ENCODE measurements at places on chromosomes 6 and 20.

DNA sequence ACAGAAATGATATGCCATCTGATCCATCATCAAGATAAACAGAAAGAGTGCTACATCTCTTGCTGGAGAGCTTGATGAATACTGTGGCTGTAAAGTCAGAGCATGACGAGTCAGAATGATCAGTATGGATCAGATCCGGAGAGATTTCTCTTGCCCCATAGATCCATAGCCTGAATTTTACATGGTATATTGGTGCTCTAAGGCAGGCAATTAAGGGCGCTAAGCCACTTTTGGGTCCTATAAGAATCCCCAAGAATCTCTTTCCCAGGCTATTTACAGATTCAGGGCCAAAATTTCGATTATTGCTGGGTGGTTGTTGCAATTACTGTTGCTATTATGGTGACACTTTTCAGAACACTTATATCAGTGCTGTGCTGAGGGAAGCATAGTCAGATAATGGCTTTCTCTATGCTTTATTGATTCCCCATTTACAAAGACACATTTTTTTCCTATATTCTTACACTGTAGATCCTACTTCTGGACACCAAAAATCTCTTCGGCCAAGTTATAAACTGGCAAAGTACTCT is 94.4 kb downstream of the ADGRB3 start:
- no peak for DNase-seq

DNA sequence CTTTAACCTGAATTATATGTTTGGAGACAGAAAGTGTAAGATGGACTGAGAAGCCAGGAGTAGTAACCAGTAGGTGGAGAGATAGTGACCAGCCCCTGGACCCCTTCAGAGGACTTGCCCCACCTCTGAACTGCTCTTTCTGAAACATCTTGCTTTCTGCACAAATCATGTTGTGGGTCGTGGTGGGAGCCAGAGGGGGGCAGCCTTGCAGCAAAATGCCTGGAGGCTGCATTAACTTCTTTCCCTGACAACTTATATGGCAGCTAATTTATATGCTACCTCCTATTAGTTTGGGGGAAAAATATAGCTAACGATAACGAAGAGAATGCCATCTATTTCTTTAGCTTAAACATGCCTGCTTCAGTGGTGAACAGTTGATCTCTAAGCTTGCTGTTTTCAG is 859.8 kb downstream of the MAFB start:
- DNase-seq: no peak

- DNase-seq: no peak
Measured at GRCh38 chr6:1821513-1822183, 211.9 kb downstream of the FOXC1 start.

GRCh38 chr20:62505337-62506045 is 29.7 kb upstream of the GATA5 start:
- no peak for DNase-seq

GRCh38 chr6:118589186-118589585 is 41.1 kb downstream of the PLN start:
- DNase-seq: no peak

DNA sequence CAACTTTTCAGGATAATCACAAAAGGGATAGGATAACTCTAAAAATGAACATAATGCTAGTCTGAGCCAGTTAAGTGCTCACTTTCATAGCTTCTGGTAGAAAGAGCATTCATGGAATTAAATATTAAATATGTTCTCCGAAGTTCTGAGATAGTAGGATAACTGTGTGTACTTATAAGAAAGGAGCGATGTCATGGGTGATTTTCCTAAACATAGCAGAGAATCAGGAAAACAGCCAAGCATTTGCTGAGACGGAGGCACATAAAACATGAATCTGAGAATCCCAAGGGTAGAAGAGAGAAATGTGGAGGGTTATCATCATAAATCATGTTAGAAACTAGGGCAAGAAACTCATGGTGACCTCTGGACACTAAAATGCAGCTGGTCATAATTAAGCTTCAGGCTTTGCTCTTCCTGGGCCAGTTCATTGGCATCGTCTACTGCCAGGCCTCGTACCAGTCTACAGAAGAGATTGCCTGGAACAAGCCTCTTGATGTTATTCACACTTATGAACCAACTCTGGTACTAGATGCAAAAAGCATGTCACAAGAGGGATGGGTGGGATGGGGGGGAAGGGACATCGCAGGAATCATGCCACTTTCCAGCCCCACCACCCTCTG is 436.6 kb downstream of the PRKN start:
- no peak for DNase-seq

DNA sequence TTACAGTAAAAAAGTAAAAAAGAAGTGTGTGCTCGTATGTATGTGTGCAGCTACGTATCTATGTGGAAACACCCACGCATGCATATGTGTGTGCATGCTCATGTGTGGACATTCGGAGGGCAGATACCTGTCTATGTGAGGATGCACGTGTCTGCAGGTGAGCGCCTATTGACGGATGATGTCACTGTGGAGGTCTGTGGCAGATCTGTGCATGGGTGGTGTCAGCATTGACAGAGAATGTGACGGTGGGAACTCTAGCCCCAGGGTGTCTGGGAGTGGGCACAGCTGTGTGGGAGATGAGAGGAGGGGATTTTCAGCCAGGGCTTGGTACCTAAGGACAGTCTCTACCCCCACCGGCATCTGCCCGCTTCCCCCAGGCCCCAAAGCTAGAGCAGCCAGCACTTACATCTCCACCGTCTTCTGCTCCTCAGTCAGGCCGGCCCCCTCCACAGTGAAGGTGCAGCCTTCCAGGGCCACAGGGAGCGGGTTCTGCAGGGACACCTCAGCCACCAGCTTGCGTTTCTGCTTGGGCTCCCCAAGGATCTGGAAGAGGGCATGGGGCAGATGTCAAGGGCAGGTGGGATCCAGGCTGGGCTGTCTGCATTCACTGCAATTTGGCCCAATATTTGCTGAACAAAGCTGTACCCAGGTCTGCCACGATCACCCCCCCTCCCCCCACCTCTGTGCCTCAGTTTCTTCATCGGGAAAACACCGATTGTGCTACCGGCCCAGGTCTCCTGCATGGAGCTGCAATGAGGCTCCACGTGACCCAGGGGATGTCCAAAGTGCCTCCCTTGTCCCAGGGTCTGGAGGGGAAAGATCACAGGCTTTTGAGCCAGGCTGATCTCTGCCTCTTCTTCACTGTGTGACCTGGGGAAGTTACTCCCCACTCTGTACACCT is 34.1 kb downstream of the TGM2 start:
- no peak for DNase-seq

- no peak for DNase-seq
Measured at GRCh38 chr20:62437927-62438326, 10.6 kb upstream of the RBBP8NL start.

GRCh38 chr20:6715401-6715941 is 52.0 kb upstream of the BMP2 start:
- no peak for DNase-seq

DNA sequence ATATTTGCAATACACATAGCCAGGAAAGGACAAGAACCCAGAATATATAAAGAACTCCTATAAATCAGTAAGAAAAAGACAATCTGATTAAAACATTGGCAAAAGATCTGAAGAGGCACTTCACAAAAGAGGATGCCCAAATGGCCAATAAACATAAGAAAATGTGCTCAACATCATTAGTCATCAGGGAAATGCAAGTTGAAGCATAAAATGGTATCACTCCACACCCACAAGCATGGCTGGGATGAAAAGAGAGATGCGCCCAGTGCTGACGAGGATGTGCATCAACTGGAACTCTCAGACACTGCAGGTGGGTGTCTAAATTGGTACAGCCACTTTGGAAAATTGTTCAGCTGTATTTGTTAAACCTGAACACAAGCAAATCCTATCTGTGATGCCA is 42.4 kb upstream of the MLN start:
- DNase-seq: no peak

DNA sequence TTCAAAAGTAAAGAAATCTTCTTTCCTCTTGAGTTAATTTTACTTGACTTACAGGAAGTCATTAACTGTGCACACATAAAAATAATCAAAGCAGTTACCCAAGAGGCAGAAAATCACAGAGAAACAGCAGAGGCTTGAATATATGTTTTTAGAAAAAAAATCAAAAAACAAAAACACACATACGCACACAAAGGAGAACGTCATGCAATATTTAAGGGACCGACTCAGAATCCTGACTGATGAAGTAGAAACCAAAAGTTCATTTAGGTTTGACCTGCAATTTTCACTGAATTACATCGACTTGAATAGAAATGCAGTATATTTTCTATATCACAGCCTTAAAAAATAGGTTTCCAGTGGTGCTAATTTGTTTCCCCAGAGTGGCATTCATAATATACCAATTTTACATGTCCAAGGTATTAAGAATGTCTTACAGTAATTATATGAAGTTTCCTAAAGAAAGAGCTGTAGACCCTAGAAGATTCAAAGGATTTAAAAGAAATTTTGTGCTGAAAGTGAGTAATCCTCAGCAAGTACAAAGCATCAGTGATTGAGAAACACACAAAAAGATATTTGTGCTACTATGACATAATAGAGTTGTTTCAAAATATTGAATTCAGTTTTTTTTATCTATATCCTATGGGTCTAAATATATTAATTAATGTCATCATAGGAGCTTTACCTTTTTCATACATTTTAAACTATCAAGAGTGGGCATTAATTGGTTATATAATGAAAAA is 358.5 kb upstream of the RUNX2 start:
- DNase-seq: no peak

GRCh38 chr6:100311707-100312251 is 152.9 kb downstream of the SIM1 start:
- DNase-seq: no peak

DNA sequence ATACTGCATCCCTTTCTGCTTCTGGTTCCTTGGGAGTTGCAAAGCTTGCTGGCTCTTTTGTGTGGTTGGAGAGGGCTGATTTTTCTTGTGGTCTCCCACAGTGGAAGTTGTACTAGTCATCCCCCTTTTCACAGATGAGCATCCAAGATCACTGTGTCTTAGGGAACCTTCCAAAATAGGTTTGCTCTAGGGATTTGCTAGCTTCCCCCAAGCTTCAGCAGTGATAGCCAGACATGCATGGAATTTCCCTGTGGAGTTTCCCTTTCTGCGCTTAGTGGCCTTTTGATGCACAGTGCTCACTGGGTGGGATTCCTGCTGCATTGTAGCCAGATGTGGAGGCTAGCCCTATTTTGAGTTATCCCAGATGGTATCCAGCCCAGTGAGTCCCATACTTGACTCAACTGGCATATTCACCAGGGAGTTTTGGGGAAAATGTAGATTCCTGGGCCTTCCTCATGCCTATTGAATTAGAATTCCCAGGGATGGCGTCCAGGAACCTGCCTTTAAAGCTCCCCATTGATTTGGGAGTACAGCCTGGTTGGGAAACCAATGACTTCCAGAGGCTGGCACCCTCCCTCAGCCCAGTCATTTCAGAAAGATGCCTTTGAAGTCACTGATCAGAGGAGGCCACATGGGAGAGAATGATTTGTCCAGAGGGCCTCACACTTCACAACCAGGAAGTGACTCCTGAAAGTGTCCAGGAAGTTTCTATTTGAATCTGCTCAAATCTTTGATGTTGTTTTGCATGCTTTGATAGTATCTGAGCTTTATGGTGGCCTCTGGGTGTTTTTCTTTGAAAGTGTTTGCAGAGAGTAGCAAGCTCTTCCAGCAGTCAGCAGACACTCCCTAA is 25.9 kb downstream of the PPARD start:
- DNase-seq: no peak

DNA sequence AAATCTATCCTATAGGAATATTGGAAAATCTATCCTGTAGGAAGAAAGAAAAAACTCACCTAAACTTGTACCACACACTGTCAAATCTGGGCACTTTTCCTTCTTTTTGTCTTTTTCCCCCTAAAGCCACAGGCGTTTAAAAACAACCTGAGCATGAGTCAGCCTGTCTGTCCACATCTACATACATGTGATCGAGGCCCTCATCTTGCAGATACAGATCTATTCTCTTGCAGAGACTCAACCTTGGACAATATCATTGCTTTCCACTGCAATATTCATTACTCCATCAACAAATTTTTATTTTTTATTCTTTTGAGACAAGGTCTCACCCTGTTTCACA is 95.9 kb upstream of the IYD start:
- no peak for DNase-seq

GRCh38 chr6:16999491-17000436 is 102.1 kb upstream of the STMND1 start:
- no peak for DNase-seq

GRCh38 chr6:56727097-56727850 is 84.6 kb upstream of the DST start:
- no peak for DNase-seq

DNA sequence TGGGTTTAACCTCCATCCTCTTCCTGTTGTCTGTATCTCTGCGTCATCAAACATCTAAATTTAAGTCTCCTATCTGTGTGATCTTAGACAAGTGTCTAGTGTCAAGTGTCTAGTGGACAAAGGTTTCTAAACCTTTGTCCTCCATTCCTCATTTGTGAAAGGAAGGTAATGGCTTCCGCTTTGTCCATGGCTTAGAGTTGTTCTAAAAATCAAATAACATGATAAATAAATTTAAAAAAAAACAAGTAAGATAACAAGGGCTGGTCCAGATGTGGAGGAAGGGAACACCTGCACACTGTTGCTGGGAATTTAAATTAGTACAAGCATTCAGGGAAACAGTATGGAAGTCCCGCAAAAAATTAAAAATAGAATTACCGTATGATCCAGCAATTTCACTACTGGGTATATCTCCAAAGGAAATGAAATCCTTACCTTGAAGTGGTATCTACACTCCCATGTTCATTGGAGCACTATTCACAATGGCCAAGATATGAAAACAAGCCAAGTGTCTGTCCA is 17.6 kb upstream of the SERPINB1 start:
- no peak for DNase-seq

GRCh38 chr6:17132967-17133366 is 31.1 kb downstream of the STMND1 start:
- no peak for DNase-seq

DNA sequence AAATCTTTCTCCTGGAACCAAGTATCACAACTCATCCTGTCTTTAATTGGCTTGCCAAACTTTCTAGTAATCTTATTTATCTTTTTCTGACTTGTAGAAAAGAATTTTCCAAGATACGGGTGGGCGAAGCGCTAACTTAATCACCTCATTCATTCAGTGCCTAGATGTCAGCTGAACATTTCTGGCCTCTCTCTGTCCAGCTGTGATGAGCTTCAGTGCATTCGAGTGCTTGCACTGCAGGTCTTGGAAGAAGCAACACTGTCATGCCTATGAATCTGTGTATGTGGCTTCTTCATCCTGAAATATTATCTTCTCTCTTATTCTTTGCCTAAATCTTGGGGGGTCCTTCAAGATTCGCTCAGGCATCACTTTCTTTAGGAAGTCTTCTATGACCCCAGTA is 16.3 kb upstream of the ENPP1 start:
- no peak for DNase-seq

- no peak for DNase-seq
Measured at GRCh38 chr6:138419766-138420165, 15.7 kb downstream of the HEBP2 start.

Measured in stimulated activated CD4-positive, alpha-beta T cell treated with anti-CD3 and anti-CD28 coated beads, Interleukin-2, amount 100 ng/mL, for 24 hours (primary cell).